Adrenal gland (tissue), 19 donors: ENCODE measurements at places on chromosomes 6 and 20. TPM values are rescaled to one million over a fixed set of nuclear protein-coding genes. Genes with fewer than 3 reads are reported as not detected.
A peak's percentile ranks its signal among the peaks of the same experiment; 100 is the strongest.

ENPP1 gene
- total RNA-seq, result 6.8 TPM

NRN1 gene
- total RNA-seq, result 6.1 TPM

ANKRD66 gene
- not detected for total RNA-seq

GCNT2 gene
- total RNA-seq, result 4.0 TPM

RING1 gene
- total RNA-seq, result 43.0 TPM

DNA sequence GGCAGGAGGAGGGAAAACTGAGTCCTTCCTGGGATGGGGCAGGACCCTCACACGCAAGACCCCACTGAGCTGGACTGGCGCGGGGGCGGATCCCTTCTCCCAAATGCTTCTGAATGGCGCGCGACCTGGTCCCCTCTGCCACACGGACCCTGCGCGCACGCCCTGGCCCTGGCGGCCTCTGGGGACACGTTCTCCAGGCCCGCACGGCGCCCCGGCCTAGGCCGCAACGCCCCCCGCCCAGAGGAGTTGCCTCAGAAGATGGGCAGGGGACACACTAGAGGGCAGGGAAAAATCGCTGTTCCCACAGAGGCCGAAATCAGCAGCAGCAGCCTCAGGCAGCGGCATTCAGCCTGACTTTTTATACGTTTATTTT is 45.2 kb upstream of the OSTM1 start:
- peaks cover 10% of the 10 kb centered on the region for H3K4me1 ChIP-seq
- no peaks in the 10 kb centered on the region for H3K36me3 ChIP-seq
- H3K4me3 ChIP-seq, result no peak overlapping the region
- H3K27ac ChIP-seq, result no peak overlapping the region
- DNase-seq, result no peak

DNA sequence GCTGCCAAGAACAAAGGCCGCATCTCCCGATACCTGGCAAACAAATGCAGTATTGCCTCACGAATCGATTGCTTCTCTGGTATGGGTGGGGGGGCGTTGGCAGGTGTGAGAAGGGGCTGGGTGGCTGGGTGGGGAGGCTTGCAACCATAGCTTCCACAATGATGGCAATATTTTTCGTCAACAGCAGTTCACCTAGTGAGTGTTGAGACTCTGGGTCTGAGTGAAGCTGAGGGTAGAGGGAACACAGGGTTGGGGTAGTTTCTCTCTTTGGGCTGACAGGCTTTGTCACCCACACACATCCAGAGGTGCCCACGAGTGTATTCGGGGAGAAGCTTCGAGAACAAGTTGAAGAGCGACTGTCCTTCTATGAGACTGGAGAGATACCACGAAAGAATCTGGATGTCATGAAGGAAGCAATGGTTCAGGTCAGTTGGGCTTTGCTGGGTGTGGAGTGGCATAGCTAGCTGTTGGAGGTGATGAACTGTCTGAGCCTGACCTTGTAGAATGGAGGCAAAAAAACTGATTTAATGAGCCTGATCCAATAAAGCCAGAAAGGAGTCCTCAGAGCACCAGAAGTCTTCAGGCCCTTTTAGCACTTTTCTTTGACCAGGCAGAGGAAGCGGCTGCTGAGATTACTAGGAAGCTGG is 4.2 kb downstream of the NOP56 start:
- peaks cover 74% of the 10 kb centered on the region for H3K36me3 ChIP-seq
- peaks cover 15% of the 10 kb centered on the region for H3K4me1 ChIP-seq
- no peak overlapping the region for H3K27ac ChIP-seq
- no peak for DNase-seq

DNA sequence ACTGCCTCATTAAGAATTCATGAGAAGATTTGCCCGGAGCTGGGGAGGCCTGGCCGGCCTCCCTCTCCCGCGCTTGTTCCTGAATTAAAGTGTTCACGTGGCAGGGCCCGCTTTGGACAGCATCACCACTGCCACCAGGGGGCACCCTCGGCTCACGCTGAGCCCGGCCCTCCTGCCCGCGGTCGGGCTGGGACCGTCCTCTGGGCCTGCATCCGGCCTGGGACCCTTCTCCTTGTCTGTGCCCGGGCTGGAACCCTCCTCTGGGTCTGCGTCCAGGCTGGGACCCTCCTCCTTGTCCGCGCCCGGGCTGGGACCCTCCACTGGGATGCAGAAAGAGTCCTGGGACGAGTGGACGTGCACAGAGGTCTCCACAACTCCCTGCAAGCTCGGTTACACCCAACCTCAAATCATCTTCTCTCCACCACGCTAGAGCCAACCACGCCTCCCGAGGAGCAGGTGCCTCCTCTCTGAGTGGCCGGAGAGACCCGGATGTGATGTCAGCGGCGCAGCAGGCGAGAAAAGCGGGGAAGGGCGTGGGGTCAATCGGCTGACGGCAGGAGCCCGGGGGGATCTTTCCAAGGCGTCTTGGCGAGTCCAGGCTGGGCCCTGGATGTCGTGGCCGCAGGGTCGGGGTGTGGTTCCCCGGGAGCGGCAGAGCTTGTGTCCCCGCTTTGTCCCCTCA is 50.9 kb upstream of the DACT2 start:
- no peak overlapping the region for H3K27ac ChIP-seq
- H3K27me3 ChIP-seq, result no peaks in the 10 kb centered on the region
- peaks cover 5% of the 10 kb centered on the region for H3K4me1 ChIP-seq
- no peak overlapping the region for H3K4me3 ChIP-seq
- no peaks in the 10 kb centered on the region for H3K36me3 ChIP-seq

DNA sequence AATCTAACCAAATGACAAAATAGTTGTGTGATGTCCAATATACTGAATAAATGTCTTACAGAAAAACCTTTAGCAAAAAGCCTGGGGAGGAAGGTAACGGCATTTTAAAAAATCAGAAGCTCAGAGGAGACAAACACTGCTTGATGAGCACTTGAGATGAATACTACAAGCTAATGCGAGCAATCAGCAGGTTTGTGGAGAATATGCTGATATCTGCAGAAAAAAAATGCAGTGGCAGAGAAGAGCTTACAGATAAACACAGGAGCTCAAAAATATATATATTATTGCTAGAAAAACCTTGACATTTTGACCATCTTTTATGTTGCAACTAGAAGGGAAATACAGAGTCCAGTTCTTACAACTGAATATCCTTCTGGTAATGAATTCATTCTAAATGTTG is 972.7 kb downstream of the KIF16B start:
- no peaks in the 10 kb centered on the region for H3K27me3 ChIP-seq
- H3K4me1 ChIP-seq, result no peaks in the 10 kb centered on the region
- no peak for DNase-seq
- no peaks in the 10 kb centered on the region for H3K36me3 ChIP-seq
- no peak overlapping the region for H3K27ac ChIP-seq

DNA sequence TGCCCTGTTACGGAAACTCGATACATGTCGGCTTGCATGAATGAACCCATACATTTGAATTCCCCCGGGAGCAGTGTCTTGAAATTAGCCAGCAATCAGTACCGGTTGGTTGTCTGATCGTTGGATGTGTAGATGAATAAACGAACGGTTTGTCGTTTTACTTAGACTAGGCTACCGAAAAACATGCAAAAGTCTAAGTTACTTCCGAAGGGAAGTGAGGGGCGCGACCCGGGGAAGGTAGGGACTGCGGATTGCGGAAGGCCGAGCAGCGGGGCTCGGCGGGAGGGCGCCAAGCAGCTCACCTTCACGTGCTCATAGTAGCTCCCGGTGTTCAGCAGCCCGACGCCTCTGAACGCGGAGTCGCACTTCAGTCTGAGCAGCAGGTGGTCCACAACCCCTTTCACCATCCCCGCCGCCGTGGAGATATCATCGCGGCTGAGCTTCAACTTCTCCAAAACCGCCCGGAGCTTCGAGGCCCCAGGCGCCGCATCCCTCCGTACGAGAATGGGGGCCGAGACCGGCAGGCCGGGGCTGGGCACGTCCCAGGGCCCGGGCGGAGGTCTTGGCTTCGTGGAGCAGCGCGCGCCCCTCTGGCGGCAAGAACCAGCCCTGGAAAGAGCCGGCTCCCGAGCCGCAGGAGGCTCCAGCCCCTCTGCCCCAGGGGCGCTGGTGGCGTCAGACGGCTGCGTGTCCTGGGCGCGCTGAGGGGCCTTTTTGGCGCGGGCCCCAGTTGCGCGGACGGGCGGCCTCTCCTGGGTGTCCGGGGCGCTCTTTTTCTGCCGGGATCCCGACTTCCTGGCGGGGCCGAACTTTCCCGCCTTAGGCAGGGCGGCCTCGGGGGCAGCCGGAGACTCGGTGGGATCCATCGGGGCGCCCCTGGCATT is 632 bp downstream of the CGAS start:
- peak overlapping the region; percentile 81 for H3K27ac ChIP-seq
- no peaks in the 10 kb centered on the region for H3K36me3 ChIP-seq
- H3K4me1 ChIP-seq, result no peaks in the 10 kb centered on the region
- DNase-seq, result peak; percentile 27
- H3K27me3 ChIP-seq, result no peaks in the 10 kb centered on the region
- peak overlapping the region; percentile 24 for H3K4me3 ChIP-seq

DNA sequence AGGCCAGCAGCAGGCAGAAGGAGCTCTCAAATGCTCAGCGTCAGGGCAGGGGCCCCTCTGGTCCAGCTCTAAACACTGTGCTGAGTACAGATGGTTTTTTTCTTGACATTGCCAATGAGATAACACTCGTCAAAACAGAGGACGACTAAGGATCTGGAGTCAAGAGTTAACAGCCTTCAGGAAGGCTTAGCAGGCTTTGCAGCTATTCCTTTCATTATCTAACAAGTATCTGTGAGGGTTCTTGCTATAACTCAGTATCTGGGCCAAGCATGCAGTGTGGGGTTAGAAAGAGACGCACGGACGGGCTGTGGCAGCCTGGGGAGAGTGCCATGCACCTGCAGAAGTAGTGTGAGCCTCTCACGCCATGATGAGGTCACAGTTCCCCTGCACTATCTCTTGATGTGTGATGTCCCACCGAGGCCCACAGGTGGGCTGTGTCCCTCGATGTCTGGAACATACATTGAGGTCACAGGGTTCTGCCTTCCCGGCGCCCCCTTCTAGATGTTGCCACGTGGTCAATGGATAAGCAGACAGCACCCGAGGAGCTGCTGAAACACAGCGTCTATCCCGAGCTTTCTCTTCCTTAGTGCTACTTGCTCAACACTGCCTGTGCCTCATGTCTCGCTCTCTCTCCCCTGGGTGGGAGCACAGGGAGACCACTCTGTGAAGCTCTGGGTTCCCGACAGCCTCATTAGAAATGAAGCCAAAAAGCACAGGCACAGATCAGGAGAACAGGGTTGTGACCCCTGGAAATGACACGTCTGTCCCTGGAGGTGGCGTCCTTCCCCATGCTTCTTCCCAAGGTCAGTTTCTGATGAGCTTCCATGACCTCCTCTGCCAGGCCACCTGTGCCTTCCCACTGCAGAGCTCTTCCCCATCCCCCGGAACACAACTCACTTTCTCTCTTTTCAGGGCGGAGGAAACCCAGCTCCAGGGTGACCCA is 85.5 kb upstream of the RPS6KA2 start:
- DNase-seq, result no peak
- H3K27ac ChIP-seq, result no peak overlapping the region
- H3K27me3 ChIP-seq, result no peaks in the 10 kb centered on the region
- no peaks in the 10 kb centered on the region for H3K36me3 ChIP-seq

GRCh38 chr6:33080127-33081089 is 4.6 kb downstream of the HLA-DPB1 start:
- no peaks in the 10 kb centered on the region for H3K36me3 ChIP-seq
- peaks cover 5% of the 10 kb centered on the region for H3K4me1 ChIP-seq
- peak overlapping the region; percentile 67 for H3K27ac ChIP-seq

DNA sequence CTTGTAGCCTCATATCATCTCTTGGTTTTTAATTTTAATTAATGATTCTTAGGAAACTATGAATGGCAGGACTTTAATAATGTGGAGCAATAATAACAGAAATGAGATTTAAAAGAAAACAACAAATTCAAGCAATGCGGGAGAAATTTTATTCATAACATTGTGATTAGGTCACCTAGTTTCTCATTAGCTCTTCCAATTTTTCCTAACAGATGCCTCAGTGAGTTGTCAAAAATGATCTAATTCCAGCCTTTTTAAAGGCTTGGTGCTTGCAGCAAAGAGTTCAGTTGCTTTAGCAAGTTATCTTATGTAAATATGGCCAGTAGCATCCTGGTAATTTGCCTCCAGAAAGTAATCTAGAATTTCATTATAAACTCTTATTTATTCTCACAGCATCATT is 20.4 kb downstream of the PDE7B start:
- no peaks in the 10 kb centered on the region for H3K36me3 ChIP-seq
- H3K27ac ChIP-seq, result no peak overlapping the region
- no peak for DNase-seq
- H3K27me3 ChIP-seq, result no peaks in the 10 kb centered on the region

DNA sequence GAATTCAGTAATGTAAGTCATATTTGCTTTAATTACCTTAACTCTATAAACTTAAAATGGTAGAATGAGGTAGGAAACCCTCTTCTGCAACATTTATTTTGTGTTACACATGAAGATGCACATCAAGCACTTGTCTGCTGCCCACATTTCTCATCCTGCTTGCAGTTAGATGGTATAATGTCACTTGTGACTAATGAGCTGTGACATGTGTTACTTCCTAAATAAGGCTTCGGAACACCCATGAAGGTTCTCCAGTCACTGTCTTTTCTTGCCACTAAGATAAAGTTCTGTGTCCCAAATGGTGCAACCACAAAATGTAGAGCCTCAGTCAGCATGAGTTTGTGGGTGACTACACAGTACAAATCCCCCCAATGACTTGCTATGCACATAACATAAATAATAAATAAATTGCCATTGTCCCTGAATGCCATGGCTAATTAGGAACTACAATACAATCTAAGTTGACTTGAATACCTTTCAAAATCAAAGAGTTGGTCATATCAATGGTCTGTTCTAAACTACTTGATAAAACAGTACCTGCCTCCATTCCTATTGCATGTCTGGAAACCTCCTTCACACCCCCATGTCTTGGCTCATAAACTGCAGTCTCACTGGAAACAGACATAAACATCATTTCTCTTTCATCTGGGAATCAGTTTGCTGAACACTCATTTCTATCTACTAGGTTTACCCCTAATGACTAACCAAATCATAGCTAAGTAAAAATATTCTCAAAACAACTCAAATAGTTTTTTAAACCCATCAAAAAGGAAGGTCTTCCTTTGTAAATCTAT is 157.2 kb downstream of the PTPRK start:
- H3K27ac ChIP-seq, result no peak overlapping the region
- no peak for DNase-seq
- no peaks in the 10 kb centered on the region for H3K36me3 ChIP-seq
- no peak overlapping the region for H3K4me3 ChIP-seq
- no peaks in the 10 kb centered on the region for H3K27me3 ChIP-seq
